ENCODE measurements at places on chromosomes 2 and 18.

DNA sequence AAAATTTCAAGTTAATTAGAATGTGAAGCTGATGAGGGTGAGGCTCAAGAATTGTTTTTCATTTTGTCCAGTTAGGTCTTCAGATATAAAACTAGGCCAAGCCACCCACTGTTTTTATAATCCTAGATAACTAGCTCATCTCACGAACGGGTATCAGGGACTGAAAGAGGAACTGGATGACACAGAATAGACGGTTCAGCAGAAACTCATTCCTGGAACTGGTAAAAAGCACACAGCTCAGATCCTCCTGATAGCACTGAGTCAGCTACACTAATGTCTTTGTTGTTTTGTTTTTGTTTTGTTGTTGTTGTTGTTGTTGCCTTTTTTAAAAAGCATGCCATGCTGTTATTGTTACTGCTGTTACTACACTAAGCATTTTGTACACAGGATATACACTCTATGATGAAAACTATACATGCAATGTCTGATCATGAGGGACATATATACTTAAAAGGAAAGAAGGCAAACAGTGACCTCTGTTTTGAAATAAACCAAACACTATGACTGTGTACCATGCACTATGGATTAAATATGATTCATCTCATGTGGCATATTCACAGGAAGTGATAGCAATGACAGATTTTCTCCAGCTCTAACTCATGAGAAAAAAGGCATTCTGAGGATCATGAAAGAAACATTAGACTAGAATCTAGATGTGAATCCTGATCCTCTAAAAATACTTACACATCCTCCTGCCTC lies 437.6 kb downstream of the NCKAP5 start:
- no peak for DNase-seq

- peak; percentile 24 for DNase-seq
Observed at GRCh38 chr2:108220942-108221541, 18.7 kb upstream of the SULT1C3 start.

DNA sequence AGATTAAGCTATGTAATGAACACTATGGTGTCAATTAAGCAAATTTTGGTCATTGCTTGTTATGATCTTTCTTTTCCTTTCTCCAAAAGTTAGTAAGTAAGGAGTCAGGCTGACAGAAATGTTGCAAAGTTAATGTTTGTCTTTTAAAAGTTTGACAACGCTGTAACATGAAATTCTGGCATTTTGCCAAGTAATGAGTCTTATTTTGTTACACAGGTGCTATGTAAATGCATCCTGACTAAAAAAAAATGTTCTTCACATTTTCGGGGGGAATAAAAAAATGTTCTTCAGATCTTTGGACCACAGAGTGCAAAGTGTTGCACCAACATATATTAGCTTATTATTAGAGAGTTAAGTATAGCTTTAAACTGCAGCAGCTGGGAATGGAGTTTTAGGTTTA lies 54.8 kb upstream of the PROKR1 start:
- no peak for DNase-seq

DNA sequence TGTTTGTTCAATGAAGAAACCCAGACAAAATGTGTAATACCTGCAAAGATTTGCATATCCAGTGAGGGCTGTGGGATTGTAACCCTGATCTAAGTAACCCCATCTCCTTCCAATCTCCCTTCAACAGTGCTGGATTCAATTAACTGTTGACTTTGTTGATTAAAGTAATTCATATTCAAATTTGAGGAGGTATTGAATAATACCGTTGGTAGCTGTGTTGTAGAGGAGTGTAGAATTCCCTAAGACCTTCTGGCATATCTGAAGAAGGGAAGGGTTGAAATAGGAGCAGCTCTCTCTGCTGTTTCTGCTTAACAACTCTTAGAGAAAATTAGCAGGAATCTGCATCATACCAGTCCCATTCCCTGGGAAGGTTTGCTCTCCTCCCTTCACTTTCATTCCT lies 28.2 kb downstream of the MAIP1 start:
- no peak for DNase-seq

- DNase-seq: no peak
Observed at GRCh38 chr2:36354811-36355150, 797 bp upstream of the CRIM1 start.

DNA sequence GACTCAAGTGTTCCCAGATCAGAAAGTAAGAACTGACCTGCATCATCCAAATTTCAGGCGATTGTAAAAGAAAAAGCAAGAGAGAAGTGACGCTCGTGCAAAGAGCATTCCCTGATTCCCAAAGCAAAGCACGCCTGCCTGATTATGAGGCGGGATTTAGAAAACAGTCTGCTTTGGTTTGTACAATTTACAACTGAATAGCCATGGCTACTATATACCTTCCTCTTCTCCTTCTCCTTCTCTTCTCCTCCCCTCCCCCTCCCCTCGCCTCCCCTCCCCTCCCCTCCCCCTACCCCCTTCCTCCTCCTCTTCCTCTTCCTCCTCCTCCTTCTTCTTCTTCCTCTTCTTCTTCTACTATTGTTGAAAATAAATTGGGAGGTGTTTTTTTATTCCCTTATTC lies 782.9 kb downstream of the GALR1 start:
- no peak for DNase-seq

DNA sequence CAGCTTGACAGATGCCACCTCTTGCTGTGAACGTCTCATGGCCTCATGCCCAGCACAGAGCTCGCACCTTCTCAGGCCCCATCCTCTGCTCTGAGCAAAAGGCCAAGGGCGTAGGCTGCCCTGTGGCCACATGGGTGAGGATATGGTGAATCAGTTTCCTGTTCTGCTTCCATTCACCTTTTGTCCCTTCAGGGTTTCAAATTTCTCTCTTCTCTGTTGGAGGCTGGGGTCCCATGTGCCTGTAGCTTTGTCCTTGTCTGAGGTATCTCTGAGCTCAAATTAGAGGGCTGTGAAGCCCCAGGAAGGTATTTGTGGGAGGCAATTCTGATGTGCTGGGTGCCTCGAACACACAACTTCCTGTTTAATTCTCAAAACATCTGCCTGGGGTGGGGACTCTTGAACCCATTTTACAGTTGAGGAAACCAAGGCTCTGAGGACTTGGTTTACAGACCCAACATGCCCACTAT lies 29.0 kb downstream of the ZAP70 start:
- peak; percentile 25 for DNase-seq

DNA sequence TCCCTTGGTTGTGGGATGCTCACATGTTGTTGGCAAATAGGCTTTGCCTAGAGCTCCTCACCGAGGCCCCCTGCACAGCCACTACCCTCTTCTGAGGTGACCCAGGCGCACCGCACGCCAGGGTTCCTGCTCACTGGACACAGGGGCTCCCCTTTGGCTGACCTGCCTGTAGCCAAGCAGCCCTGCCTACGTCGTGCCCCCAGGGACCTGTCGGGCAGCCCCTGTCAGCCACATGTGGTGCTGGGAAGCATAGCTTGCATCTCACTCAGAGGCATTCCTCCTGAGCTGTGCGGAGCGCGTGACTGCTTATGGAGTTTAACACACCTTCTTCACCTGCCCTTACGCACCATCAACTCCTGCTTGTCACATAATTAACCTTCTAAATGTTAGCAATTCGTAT lies 116.3 kb downstream of the ZNF236 start:
- DNase-seq: no peak

GRCh38 chr18:59927246-59927825 lies 27.5 kb downstream of the PMAIP1 start:
- no peak for DNase-seq

- no peak for DNase-seq
Observed at GRCh38 chr2:172021074-172021931, 21.6 kb downstream of the METAP1D start.

- no peak for DNase-seq
Observed at GRCh38 chr2:215772003-215772402, 241.3 kb downstream of the MREG start.

DNA sequence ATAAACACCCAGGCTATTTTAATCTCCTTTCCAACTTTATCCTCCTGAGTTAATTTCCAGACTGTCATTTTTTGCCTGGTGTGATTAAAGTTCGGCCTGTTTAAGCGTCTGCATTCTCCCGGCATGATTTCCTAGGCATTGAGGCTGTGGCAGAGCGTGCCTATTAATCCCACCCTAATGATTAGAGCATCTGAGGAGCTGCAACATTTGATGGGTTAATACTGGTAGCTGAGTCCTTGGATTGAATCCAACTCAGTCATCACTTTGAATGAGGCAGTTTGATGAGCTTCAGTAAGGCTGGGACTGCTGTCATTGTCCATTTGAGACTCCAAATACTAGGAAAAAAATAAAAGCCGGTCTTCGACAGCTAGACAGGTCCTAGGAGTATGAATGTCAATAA lies 882.5 kb downstream of the SLC4A3 start:
- DNase-seq: peak; percentile 56

- DNase-seq: no peak
Observed at GRCh38 chr2:197077336-197077735, 150.8 kb upstream of the PGAP1 start.

DNA sequence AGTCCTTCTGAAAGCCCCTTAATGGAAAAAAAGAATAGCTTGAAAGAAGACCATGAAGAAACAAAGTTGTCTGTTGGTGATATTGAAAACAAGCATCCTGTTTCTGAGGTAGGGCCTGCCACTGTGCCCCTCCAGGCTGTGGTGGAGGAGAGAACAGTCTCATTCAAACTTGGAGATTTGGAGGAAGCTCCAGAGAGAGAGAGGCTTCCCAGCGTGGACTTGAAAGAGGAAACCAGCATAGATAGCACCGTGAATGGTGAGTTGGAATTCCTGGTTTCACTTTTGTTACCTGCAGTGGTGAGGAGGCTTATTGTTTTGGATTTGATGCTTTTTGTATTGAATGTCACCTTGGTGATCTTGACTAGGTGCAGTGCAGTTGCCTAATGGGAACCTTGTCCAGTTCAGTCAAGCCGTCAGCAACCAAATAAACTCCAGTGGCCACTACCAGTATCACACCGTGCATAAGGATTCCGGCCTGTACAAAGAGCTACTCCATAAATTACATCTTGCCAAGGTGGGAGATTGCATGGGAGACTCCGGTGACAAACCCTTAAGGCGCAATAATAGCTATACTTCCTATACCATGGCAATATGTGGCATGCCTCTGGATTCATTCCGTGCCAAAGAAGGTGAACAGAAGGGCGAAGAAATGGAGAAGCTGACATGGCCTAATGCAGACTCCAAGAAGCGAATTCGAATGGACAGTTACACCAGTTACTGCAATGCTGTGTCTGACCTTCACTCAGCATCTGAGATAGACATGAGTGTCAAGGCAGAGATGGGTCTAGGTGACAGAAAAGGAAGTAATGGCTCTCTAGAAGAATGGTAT lies 13.3 kb downstream of the SLC20A1 start:
- DNase-seq: no peak
